ENCODE measurements at places on chromosomes 3 and 15. TPM values are rescaled to one million over a fixed set of nuclear protein-coding genes. Genes with fewer than 3 reads are reported as not detected.

GRCh38 chr15:92595506-92596381 lies 59.8 kb downstream of the FAM174B start:
- DNase-seq = no peak

DNA sequence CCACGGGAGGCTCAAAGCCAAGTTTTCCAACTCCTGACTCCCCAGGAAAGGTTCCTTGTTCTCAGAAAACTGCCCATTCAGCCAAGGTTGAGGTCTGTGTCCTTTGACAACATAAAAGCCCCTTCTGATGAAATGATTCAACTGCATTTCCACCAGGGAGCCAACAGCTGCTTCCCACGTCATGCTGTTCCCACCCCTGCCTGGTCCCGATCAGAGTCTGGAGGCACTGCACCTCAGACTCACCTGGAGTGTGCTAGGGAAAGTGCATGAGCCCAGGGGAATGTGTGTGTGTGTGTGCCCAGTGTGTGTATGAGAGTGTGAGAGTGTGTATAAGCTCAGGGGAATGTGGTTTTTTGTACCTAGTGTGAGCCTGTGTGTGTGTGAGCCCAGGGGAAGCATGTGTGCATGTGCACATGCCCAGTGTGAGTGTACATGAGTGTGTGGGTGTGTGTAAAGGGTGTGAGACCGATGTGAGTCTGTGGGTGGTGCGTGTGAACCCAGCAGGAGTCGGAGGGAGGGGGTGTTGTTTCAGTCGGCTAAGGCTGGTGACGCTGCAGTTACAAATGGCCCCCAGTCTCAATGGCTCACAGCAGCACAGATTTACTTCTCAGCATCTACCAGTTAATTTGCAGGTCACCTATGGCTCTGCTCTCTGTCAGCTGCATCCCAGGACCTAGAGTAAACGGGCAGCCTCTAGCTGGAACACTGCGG lies 20.3 kb upstream of the SLC6A1 start:
- DNase-seq = no peak

DNA sequence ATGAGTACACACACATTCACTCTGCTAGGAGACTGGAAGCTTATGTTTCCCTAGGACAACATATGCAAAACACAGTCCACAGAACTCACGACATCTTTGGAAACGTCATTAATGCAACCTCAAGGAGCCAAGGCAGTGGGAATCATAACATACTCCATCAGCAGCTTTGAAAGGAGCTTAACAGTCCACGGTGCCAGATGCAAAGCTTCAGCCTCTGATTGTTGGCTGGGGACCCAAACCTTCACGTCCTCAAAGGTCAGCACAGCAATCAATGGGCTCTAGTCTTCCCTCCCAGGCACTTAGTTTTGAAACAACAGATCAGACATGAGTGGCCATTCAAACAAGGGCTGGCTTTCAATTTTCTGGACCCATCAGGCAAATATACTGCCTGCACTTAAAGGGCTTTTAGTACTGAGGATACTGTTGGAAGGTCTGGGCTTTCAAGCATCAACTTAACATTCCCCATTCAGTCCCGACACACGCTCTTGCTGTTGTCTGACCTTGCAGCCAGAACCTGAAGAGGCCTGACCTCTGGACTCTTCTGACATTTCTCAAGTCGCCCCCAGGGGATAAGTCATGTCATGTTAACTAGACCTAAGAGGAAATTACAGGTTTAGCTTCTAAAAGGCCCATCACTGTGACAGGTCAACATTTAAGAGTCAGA lies 223.0 kb downstream of the PDZRN3 start:
- DNase-seq = peak; percentile 56

DNA sequence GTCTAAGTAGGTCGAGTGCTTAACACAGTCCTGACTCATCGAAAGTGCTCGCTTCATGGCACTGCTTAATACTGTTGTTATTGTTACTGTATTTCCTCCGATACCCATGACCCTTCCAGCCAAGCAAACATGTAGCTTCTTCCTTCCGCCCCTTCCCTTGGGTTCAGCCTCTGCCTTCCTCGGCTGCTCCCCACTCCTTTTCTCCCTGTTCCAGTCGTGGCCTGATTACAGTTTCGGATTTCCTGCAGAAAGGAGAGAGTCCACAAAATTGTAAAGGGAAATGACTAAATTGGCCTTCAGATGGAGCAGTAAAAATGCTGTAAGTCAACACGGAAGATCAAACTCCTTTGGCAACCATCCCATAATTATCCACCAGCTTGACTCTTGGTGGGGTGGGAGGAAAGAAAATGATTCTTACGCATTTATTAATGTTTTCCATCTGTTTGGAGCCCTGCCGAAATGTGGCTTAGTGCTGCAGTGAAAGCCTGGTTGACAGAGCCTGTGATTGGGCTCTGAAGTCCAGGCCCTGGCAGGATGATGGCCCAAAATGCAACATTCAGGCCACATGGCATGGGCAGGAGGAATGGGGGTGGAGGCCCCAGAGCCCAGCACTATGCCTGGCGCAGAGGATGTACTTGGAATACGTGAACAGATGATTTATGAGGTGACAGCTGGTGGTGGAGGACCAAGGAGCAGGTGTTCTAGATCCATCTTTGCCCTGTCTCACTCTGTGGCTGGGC lies 37.6 kb downstream of the FAM3D start:
- DNase-seq = no peak

GRCh38 chr15:63403254-63403945 lies 21.8 kb upstream of the CA12 start:
- no peak for DNase-seq

GRCh38 chr3:141808586-141808985 lies 45.4 kb downstream of the GRK7 start:
- DNase-seq = no peak

GRCh38 chr15:28915935-28916334 lies 30.2 kb downstream of the APBA2 start:
- DNase-seq = no peak

- DNase-seq = no peak
Measured at GRCh38 chr3:53111822-53112221, 18.4 kb downstream of the RFT1 start.

GRCh38 chr3:84959470-84960271 lies 882 bp downstream of the CADM2 start:
- DNase-seq = no peak

- DNase-seq = no peak
Measured at GRCh38 chr3:167872941-167873340, 137.4 kb downstream of the SERPINI1 start.

GRCh38 chr3:127158614-127159229 lies 34.2 kb upstream of the PRR23E start:
- DNase-seq = no peak

DNA sequence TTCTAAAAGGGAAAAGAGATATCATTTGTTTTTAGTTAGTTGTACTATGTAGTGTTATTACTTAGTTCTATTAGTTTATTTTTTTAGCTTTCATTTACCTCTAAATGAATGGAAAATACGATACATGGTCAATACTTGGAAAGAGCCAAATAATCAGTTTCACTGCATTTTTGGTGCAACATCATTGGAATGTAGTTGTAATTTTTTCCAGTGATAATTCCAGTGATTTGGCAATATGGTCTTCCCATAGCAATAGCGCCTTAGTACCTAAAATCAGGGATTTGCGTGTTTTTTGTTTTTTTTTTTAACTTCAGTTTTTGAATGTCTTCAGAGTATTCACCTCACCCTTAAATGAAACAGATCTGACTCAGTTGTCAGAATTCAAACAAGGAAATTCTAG lies 41.8 kb downstream of the RAB8B start:
- no peak for DNase-seq

DNA sequence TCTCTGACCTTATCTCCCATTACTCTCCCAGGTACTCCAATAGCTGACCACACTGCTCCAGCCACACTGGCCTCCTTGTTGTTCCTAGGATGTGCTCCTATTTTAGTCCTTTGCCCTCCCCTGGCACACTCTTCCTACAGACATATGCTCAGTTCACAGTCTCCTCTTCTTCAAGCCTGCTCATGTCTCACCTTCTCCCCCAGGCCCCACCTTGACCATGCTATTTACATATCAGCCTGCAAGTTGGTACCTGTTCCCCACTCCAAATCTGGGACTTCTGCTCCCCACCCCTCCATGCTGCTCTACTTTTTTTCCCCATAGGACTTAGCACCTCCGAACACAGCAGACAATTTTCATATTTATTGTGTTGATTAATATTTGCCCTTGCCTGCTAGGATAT lies 84.9 kb upstream of the BCL6 start:
- no peak for DNase-seq

DNA sequence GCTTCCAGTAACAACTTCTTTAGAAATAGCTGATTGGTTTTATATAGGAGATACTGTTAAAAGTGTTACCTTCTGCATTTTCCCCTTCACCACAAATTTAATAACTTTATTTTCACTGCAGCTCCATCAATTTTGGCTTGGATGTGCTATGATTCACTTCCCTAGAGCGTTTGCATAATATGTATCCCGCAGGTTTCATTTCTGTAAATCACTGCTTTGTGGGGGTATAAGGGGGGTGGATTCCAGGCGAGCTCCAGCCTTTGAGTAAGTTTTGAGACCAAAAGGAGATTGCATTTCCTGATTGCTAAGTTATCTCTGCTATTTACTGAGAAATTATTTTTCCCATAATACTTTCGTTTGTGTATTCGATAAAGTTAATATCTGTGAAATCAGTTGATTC lies 232.6 kb downstream of the TBL1XR1 start:
- no peak for DNase-seq

GRCh38 chr3:69735893-69736292 lies 3.4 kb upstream of the MITF start:
- no peak for DNase-seq

DNA sequence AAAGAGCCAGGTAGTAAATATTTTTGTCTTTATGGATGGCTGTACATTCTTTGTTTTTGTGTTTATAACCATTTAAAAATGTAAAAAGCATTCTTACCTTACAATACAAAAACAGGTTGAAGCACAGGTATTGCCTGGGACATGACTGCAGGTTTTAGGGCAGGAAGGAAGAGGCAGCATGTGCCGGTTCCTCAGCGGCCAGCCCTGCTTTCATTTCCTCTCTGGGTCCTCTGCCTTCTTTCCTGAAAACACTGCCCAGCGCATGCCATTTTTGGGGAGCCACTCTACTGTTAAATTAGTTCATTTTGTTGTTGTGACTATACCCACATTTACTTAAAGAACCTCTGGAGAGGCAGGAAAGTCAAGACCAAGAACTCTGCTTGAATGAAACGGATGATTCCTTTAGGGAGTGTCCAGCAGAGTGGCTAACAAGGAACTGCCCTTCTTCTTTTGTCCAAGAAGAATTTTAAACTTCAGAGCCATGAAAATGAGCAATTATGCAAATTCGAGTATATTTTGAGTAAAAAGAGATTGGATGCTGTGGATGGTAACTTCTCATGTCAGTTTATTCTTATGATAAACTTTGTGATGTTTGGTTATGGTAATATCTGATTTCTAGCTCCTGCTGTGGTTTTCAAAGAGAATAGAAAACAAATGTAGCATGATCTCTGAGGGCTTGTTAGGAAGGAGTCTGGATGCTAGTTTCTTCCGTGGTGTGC lies 52.7 kb downstream of the SACM1L start:
- DNase-seq = no peak

GRCh38 chr15:59364248-59364647 lies 8.4 kb downstream of the MYO1E start:
- DNase-seq = no peak

- no peak for DNase-seq
Measured at GRCh38 chr3:45878124-45878523, 8.2 kb upstream of the CCR9 start.

DNA sequence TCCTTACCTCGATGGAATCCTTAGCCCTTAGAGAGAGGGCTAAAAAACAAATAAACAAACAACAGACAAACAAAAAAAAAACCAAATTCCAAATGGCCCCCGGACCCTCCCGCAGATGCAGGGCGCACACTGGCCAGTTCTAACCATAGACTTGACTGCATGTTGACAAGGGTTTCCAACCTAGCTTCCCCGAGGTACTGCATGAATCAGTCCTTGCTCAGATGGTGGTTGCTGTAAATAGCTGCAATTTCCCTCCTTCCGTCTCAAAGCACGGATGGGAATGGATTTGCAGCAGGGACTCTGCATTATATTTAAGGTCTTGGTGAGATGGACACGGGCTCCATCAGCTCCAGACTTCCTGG lies 162.8 kb downstream of the CD47 start:
- no peak for DNase-seq

GRCh38 chr15:23497710-23498111 lies 50.7 kb upstream of the GOLGA6L2 start:
- no peak for DNase-seq

DNA sequence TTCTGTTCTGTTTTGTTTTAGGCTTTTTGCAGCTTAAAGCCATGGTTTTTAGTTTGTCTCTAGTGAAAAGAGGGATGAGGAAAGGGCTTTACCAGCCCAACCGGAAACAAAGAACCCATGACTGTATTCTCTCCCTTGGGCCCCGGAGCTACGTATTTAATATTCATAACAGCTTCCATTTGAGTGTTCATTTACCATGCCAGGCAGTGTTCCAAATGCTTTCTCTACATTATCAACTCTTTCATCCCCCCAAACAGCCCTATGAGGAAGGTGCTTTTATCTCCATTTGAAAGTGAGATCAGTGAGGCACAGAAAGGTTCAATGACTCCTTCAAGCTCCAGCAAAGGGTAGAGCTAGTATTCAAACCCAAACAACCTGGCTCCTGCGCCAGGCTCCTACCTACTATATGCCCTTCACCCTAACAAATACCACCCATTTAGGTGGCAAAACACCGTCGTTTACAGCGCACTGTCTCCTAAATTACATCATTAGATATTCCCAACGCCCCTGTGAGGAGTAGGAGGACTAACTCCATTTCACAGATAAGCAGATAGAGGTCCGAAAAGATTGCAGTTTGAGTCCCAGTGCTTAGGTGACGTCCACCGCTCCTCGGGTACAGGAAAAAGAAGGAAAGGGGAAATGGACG lies 27.9 kb downstream of the GTPBP8 start:
- DNase-seq = no peak

DNA sequence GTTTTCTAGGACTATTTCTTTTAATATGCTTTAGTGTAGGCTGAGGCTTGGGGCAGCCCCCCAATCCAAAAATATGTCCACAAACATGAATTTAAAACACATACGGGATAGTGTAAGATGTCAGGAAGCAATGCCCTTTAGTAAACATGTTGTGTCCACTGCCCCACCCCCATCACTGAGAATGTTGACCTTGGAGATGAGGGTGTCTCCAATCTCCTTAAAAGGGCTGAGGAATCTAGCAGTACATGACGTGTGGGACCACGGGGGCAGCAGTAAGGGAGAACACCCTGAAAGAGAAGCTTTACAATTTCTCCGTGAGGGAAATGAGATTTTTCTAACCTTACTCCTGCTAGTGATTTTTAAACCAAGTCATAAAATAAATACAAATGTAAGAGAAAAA lies 84.7 kb downstream of the SQOR start:
- no peak for DNase-seq

GRCh38 chr3:194856296-194856695 lies 170.6 kb downstream of the FAM43A start:
- DNase-seq = peak; percentile 84

The KIF7 gene
- total RNA-seq = 1.9 TPM

The JAGN1 gene
- 18.8 TPM for total RNA-seq

The PLA2G4E gene
- total RNA-seq = not detected

The CELSR3 gene
- total RNA-seq = 0.16 TPM
